NCI-H774 (cell line): ENCODE measurements at places on chromosomes 6 and 20.

DNA sequence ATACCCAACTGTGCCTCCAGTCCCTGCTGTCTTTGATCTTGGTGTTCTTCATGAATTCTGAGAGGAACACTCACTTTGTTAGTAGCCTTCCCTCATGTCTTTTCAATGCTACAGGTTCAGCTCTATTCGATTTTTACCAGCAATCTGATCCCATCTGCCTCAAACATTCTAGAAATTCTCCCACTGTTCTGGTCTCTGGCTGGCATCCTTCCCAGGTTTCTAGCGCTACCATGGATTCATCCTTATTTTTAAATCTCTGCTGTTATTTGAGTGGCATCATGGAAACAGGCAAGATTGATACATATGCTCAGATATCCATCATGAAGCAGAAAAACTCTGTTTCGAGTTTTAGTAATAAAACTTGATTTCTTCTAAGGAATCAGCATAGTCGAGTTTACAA is 94.8 kb downstream of the GRM1 start:
- no peak for DNase-seq

DNA sequence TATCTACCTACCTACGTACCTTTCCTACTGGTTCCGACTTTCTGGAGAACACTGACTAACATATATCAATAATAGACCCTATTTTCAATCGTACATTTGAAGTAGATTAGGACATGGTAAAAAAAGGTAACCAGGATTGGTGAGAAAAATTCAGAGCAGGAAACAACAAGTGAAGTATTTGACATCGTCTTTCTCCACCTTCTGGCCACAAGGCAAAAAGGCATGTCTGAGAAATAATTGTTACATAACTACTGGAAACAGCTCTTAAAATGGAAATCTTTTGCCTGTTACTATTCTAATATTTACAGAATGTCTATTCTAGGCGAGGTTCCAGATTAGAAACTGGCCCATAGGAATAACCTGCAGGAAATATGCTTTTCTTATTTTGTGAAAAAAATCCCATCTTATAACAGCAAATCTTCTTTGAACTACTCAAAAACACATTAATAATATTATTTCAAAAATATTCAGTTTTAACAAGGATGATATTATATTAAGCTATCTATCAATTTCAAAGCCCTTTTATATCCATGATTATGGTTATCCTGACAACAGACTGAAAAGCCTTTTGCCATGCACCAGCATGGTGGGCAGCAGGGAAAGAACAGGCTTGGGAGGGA is 80.8 kb downstream of the RCAN2 start:
- no peak for DNase-seq

DNA sequence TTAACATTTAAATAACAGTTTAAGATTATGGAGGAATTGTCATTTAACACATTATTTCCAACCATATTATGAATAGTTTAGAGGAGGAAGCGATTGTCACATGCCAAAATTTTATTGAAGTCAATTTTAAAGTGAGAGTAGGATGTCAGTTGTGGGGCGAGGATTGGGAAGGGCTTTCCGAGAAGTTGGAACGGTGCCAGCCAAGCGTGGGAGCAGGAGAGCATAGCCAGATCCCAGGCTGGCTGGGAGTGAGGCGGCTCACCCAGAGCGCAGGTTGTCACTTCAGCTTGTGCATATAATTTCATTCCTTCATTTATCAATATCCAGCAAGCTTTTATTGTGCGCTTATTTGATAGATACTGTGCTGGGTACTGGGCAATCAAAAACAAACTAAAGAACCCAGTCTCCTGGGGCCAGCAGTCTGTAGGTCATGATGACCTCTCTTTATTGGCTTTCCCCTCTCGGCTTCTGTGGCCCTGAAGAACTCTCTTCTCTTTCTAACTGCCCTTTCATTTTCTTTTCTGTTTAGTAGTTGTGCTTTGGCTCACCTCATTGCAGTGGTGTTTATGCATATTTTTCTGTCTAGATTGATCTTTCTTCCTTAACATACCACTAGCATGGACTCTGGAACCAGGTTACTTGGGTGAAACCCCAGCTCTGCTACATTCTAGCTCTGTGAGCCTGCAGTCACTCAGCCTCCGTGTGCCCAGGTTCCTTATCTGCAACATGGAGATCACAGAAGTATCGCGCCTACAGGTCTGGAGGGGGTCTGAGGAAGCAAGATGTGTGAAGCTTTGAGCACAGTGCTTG is 6.4 kb downstream of the CEP43 start:
- DNase-seq = no peak

DNA sequence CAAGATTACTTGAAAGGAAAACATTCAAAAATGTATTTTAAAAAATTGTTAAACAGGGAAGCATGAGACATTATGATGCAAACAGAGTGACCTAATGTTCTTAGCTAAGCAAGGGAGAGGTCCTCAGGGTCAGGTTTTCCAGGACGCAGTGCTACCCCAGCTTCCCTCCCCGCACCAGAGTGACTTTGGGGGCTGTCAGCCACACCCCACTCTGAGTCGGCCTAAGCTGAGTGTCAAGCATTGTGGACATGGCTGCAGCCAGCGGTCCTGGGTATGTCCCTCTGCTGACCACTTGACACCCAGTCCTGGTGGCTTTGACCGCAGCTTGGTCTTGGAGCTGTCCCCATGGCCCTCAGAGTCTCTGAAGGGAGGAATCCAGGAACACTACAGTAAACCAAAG is 54.9 kb upstream of the CD93 start:
- DNase-seq = no peak

DNA sequence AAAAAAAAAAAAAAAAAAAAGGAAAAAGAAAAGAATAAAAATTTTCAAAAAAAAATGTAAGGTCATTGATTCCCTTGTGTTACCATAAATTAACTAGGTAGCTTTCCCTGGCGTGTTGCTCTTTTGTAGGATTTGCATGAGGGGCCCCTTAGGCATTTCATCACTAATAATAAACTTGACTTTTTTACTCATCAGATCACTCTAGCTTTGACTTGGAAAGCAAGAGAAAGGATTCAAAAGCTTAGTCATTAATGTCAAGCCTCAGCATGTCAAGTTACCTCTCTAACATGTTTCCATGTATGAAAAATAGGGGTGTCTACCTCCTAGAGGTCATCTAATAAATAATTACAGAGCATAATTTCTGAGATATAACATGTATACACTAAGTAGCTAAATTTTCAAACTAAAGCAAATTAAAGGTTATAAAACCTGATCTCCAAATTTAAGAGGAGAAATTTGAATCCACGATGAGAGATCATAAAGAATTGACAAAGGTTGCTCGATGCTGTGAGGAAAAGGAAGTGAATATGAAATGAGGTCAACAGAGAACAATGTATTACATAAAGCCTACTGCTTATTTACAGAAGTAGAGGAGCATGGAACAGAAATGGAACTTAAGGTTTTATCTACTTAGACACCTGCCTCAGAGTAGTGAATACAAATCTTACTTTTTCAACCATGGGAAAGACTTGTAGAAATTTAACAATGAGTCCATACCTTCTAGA is 86.8 kb downstream of the ARHGAP18 start:
- DNase-seq = no peak

DNA sequence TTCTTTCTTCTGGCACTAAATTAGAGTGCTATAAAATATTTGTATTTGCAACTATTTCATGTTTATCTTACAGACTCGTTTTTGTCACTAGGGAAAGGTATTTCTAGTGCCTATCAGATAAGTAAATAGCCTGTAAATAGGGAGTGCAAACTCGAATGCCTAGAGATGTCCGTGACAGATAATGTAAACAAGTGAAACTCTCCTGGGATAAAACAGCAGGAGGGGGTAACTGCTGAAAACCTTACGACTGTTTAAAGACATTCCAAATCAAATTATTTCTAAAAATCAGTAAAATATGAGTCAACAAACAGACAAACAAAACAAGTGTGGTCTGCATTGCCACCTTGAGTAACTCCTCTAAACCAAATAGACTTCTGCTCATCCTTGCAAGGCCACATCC is 932.1 kb downstream of the EYS start:
- DNase-seq = no peak

DNA sequence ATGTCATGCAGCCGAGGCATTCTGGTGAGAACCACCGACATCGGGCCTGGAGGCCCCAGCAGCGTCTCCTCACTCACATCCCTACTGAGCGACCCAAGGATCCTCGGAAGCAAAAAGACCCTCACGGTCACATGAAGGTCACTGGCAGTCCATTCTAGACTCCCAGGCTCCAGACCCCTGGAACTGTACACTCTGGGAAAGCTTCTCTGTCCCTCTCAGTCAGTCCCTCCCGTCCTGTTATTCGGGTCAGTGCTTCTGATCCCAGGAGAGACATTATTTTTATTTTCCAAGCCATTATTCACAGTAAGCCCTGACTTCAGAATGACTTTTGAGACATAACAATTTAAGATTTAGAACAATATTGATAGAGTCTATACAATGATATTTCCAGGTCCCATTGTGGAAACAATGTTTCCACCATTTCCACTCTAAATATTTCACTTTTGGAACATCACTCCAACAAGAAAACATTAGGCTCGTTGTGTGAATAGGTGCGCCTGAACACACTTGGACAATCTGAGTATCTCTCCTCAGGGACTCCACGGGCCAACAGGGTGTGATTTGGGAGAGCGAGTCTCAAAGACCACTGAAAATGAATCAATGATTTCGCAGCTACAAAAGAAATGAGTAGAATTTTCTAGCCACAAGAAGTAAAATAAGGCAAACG is 199.7 kb downstream of the SOD2 start:
- DNase-seq = no peak

GRCh38 chr20:9884666-9885065 is 45.8 kb upstream of the PAK5 start:
- DNase-seq = no peak

DNA sequence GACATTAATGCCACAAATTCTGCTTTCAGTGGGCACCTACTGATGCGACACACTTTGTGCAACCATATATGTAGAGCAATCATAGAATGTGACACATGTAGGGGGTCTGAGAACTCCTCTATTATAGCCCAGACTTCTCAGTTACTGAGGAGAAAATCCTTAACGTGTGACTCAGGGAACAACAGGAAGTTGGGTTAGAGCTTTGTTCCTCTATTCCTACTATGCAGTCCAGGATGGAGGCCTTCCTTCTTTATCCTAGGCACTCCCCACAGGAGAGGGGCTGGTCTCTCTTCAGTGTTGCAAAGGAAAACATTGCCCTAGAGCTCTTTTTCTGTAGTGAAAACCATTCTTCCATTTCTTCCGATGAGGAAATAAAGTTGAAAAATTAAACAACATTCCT is 39.6 kb upstream of the RCAN2 start:
- no peak for DNase-seq

DNA sequence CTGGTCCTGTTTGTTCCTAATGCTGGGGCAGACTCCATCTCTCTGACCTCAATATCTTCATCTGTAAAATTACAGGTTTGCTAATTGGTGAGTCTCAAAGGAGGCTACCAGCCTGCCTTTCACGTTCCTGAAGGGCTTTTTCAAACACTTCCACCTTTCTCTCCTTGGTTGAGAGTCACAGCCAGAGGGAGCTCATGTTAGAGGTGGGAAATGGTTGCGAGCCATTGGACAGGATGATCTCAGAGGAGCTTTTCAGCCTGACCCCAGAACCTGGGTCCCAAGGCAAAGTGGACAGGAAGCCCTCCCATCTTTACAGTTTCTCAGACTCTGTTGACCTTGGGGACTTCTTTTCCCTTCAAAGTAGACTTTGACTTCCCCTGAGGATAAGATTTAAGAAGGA is 37.6 kb downstream of the NDUFAF5 start:
- DNase-seq = no peak

DNA sequence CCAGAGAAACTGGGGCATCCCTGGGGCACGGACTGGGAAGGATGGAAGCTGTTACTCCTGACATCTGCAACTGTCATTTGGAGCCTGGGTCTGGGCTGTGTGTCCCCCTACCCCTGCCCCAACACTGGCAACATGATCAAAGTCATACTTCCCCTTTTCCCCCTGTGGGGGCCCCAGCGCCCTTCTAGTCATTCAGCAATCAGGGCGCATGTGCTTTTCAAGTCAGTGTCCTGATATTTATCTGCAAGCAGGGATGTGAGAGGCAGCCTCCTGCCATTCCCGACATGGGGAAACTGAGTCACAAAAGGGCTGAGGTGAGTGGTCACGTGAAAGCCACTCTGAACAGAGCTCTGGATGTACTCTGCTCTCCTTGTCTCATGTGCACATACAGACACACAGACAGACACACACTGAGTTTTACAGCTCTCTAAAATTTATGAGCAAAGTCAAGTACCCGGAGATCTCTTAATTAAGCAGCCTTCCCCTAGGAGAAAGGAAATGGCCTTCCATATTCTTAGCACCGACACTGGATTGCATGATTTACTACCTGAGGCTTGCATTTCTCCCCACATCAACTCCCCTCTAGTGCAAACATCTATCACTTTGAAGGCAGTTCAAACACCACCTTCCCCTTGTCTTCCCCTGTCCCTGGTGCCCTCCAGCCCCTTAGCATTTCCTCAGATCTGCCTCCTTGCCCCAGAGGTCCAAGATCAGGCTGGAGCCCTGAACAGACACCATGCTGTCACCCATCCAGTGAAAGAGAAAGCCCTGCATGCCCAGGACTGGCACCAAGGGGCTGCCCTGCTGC is 170.7 kb downstream of the CDC5L start:
- DNase-seq = no peak

DNA sequence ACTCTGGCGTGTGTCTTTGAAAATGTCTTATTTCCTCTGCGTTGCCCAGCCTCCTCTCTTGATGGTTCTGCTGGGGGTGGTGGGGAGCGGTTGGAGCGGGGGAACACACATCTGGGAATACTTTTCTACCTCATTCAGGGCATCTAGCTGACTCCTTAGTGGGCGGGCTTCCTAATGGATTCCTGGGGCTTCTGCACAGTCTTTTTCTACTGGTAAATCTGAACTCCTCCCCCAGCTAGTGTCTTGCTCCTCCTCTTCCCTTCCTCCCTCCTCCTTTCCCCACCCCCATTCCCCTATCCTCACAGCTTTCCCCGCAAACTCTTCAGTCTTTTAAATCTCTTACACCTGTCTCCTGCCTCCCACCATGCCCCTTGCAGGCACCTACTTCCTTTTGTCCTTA is 74.4 kb downstream of the PRL start:
- no peak for DNase-seq

DNA sequence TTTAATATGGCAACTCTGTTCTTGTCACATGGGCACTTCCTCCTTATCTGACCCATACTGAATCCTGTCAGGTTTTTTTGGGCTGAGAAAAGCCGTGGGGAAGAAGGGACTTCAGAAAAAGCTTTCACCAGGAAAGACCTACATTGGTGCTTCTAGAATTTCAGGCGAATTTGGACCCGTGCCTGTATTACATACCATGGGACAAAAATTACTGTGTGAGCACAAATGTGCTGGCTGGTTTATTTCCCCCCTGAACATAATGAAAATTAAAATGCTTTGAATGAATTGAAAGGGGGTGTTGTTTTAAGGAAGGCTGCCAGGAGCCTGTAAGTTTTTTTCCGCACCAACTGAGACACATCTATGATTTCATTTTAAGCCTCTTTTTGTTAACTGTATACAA is 29.6 kb downstream of the CAP2 start:
- DNase-seq = no peak

- DNase-seq = no peak
Measured at GRCh38 chr6:14180609-14181008, 63.0 kb downstream of the CD83 start.
